ENCODE measurements at places on chromosomes 3 and 15. TPM values are rescaled to one million over a fixed set of nuclear protein-coding genes. Genes with fewer than 3 reads are reported as not detected.
A peak's percentile ranks its signal among the peaks of the same experiment; 100 is the strongest.

DNA sequence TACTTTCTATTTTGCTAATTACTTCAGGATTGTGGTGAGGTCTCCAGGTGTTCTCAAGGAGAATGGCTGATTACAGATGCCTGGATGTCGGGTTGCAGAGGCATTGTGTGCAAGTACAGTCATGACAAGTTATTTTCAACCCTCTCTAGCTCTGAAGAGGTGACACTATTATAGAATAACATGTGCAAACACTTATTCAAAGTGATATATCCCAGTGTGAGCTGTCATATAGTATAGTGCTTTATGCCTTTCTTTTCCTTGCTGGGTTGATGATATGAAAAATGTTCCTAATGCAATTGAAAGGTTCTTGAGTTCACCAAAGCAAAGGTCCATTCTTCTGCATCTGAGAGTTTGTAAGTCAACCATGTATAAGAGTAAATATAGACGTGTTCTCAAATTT lies 167.2 kb downstream of the SPATA16 start:
- H3K4me1 ChIP-seq: no peaks in the 10 kb centered on the region
- no peaks in the 10 kb centered on the region for H3K27me3 ChIP-seq
- no peak for DNase-seq
- no peak overlapping the region for H3K4me3 ChIP-seq
- no peaks in the 10 kb centered on the region for H3K36me3 ChIP-seq

DNA sequence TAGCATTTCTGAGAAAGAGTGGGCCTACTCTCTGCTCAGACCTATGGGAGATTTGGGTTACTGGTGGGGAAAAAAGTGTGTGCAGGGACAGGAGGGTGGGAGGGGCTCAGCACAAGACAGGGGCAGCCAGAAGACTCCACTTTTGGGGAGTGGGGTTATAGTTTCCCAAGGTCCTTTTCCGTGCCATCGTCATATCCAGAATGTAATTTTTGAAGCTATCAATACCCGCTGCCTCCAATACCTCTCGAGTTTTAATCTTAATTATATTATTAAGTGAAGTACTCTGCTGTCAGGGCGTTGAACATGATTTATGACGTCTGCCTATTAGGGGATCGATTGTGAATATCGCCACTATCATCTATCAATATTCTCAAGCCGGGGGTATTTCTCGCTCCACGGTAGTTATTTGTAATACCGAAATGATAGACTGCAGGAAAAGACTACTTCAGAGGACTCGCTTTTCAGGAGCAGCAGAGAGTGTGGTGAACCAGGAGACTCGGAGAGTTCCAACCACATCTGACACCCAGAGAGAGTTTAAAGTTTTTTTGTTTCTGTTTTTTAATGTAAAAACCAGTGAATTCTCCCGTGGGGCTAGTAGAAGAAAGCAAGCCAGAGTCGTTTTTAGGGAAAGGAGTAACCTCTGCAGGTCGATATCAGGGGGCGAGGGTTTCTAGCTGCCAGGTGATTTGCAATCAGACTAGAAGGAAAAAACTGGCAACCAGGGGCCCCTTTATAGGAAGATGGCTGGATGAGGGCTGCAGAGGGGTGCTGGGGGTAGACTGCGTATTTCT lies 20.6 kb downstream of the NR2F2 start:
- peaks cover 2% of the 10 kb centered on the region for H3K36me3 ChIP-seq
- H3K4me3 ChIP-seq: no peak overlapping the region
- H3K27ac ChIP-seq: no peak overlapping the region
- H3K4me1 ChIP-seq: peaks cover under 1% of the 10 kb centered on the region

GRCh38 chr3:55144015-55144673 lies 216.3 kb upstream of the LRTM1 start:
- H3K27ac ChIP-seq: no peak overlapping the region
- no peak for DNase-seq
- H3K4me1 ChIP-seq: no peaks in the 10 kb centered on the region
- no peak overlapping the region for H3K4me3 ChIP-seq

DNA sequence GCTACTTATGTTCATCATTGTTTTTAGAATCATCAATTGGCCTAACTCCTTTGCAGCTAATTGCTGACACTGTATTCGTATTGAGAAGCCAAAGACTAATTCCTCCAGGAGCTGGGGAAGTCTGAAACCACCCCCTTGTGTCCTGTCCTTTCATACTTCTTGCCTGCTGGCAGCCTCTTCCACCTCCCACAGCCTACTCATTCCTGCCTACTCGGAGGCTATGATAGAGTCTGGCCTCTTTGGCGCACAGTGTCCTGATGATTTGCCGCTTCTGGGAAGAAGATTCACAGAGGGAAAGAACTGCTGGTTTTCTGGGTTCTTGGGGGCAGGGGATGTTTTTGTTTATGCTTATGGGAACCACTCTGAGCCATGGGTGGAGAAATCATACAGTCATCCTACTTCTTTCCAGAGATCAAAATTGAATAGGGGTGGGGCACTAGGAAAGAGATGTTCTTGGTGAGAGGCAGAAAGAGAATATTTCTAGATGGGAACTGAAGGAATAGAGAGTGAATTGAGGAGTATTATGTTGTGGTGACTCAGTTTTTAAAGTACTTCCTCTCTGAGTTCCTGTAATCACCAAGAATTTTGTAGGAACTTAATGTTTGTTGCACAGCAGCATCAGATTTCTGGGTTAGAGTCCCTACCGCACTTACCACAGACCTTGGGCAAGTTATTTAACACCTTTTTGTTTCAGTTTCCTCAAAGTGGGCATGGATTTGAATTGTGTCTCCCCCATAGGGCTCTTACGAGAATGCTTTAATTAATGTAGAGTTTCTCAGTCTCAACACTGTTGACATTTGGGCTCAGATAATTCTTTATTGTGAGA lies 22.1 kb upstream of the SCAANT1 start:
- no peaks in the 10 kb centered on the region for H3K27me3 ChIP-seq
- peak overlapping the region; percentile 84 for H3K27ac ChIP-seq
- peaks cover 93% of the 10 kb centered on the region for H3K4me1 ChIP-seq
- no peak for DNase-seq

DNA sequence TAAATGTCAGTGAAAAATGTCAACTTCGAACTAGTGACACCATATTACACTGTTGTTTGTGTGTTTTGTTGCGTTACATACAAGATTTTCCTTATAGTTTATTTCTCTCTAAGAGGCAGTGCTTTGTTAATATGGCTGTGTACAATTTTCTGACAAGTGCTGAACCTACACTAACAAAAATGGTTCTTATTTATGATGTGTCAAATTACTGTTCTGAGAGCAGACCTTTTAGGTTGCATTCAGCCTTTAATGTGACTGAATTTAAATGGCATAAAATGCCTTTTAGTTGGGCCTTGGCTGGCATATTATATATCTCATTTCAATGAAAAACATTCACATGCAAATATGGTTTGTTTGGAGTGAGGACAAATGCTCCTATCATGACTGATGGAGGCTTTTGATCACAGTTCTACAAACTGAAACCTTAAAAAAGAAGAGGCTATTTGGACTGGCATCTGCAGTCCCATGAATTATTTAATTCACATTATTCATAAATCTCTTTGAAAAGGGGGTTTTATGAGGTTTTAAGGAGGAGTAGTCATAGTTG lies 750.6 kb downstream of the CADM2 start:
- H3K27ac ChIP-seq: no peak overlapping the region
- no peak overlapping the region for H3K4me3 ChIP-seq
- DNase-seq: no peak
- H3K36me3 ChIP-seq: no peaks in the 10 kb centered on the region
- H3K27me3 ChIP-seq: no peaks in the 10 kb centered on the region

The KY gene
- total RNA-seq: not detected

The AMOTL2 gene
- total RNA-seq: not detected

The GOLGA8F gene
- not detected for total RNA-seq

Data from naive thymus-derived CD8-positive, alpha-beta T cell (primary cell).